ENCODE measurements at places on chromosomes 11 and 22.

GRCh38 chr22:38788846-38789245 is 5.1 kb downstream of the DNAL4 start:
- no peak for DNase-seq

DNA sequence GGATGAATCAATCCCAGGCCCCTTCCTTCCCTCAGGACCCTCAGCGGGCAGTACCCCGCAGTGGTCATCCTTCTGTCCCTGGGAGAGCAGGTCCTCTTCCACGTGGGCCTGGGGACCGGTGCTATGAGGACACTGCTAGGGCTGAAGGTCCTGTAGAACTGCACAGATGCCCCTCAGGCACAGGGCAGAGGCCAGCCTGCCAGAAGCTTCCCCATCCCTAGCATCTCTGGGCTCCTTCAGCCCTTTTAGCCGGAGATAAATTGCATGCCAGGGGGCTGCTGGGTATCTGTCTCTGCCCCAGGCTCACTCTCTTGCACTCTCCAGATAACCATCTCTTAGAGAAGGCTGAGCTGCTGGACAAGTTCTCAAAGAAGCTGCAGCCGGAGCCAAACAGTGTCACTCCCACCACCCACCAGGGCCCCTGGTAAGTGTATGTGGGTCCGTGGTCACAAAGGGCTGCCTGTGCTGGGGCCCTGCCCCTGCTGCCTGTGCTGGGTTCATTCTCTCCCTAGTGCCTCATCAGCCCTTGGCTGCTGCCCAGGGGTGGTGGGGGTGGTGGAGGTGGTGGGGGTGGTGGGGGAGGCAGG is 2.3 kb downstream of the ATG16L2 start:
- DNase-seq, result no peak

- no peak for DNase-seq
These were observed 69.9 kb upstream of the SHANK2 start for GRCh38 chr11:71322192-71322735.

GRCh38 chr11:7532405-7533145 is 18.8 kb downstream of the PPFIBP2 start:
- no peak for DNase-seq

DNA sequence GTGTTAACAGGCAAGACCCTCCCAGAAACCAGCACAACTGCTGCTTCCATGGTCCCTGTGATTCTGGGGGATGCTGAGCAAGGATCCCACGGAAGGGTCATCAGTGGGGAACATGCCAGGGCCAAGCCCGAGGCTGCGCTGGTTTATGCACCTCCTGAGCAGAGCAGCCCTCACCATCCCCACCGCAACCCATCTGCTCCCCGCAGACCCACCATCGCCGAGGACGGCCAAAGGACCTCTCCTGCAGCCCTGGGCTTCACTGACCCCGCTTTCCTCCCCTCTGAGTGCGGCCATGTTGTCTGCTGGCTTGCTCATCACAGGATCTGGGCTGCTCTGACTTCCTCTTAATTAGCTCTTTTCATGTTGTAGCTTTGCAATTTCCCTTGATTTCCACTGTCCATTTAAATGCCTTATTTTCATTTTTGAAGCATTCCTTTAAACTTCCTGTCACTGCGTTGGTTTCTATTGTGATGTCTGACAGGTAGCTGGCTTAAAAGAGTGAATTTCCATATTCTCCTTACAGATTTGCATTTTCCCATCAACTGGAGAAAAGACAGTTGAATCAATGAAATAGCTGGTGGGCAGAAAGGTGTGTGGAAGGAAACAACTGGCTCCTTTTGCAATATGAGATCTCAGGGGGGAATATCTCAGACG is 14.9 kb downstream of the TP53AIP1 start:
- DNase-seq, result no peak

DNA sequence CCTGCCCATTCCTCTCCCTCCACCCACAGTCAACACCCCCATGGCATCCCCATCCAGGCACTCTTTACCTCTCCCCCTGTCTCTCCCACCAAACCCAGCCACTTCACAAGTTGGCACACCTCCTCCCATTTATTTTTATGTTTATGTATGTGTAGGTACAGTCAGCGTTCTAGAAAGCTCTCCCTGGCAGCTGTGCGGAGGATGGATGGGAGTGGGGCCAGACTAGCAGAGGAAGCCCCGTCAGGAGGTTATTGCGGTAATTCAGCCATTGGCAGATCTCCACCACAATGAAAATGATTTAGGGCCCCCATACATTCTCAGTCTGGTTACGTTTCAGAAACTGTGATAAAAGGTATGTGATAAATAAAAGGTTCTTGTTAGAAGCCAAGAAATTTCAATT is 51.3 kb downstream of the BTG4 start:
- no peak for DNase-seq

- DNase-seq, result no peak
These were observed 752 bp downstream of the MUC2 start for GRCh38 chr11:1075341-1075911.

- DNase-seq, result no peak
These were observed 44.3 kb downstream of the THAP12 start for GRCh38 chr11:76336597-76336996.

DNA sequence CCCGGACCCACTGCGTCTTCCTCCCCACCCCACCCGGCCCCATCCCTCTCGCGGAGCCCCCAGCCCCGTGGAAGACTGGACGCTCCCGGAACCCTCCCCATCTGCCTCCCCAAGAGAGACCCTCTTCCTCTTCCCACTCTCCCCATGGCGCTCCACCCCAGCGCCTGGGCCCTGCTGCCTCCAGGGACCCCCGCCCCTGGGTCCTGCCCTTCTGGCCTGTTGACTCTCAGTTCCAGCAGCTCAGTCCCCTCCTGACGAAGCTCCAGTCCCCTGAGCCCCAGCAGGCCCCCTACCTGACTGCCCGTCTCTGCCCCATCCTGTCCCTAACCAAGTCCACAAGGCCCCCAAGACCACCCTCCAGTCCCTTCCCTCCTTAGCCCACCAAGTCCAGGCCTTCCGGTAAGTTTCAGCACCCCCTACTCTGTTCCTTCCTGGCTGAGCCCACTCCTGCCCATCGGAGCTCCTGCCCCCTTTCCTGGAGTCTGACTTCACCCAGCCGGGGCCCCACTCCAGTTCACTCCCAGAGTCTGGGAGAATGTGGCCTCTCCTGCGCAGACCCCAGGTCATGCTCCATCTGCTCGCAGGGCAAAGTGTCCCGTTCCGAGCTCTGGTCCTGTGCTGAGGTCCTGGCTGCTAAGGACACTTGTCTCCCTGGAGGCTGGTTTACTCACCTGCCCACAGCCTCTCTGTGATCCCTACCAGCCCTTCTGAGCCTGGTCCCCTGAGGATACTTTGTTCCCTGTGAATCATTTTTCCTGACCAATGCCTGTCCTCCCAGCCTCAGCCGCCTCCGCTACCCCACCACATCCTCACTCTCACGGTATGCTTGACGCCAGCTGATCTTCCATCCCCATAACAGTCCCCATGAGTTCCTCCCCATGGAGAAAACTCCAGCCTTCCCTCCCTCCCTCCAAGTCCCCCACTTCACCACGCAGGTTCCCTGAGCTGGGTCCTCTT is 722 bp downstream of the IFITM10 start:
- DNase-seq, result no peak

DNA sequence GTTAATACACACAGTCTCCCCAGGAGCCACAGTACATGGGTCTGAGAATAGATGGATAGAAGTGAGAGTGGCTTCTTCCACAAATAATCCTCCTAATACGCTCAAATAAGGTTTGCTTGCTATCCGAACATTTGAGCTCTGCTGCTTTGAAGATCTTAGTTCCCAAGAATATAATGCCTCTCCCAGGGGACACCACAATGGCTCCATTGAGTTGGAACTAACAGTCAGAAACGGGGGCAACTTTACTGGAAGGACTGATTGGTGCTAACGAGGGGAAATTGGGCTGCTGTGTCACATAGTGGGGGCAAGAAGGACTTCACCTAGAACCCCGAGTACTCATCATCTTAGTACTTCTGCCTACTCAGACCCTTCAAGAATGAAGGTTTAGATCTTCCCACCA is 66.2 kb downstream of the IGLL5 start:
- DNase-seq, result no peak

DNA sequence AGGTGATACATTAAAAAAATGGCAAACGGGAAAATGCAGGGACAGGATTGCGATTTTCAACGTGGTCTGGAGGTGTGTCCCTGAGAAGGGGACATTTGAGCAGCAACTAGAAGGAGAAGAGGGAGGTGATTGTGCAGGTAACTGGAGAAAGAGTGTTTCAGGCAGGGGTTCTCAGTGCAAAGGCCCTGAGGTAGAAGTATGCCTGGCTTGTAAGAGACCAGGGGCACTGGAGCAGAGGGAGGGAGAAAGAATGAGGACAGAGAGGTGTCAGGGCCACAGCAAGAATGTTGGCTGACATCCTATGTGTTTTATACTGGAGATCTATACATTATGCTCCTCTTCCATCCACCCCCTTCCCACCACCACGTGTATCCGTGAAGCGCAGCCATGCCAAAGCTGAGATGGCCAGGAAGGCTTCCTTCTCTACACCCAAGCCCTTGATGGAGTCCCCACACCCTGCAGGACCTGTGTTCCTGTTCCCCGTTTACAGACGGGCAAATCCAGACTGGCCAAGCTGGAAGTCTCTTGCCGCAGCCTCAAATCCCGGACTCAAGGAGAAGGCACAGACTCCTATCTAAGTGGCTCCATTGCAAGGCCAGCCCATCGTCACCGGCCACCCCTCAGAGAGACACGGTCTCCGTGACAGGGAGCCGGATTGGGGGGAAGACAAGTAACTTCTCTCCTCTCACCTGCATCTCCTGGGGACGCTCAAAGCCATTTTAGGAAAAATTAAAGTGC is 416.1 kb downstream of the MN1 start:
- no peak for DNase-seq

DNA sequence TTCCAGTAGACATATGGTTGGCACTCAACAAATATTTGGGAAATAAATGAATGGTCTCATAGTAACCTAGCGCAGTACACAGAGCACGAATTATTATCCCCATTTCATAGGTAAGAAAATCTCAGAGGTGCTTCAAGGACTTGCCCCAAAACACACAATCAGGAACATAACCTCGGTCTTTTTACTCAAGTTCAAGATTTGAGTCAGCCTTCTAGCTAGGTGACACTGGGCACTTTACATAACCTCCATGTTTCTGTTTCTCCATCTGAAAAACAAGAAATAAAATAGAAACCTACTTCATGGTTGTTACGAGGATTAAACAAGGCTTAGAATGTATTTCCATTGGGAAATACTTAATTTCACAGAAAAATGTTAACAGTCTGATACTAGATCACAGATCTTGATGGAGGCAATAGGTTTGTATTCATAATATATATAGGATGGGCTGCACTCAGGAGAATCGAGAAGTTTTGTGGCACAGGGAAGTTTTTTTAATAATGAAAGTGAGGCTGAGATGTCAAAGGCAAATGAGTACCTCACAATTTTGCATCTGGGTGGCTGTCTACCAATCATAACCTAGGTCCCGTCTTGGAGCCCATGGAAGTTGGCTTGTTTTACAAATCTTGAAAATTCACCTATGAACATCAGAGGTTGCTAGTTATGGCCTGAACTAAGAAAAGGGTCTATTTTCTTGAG is 147.4 kb upstream of the ZC3H12C start:
- DNase-seq, result no peak
